T-helper 1 cell treated with Interleukin-12 subunit alpha and Interleukin-12 subunit beta and Interleukin-4 antibody, amounts not matched to agents 30 ng/mL and 1 ng/mL, for 36 hours (primary cell): ENCODE measurements at places on chromosomes 16 and 17. TPM values are rescaled to one million over a fixed set of nuclear protein-coding genes. Genes with fewer than 3 reads are reported as not detected.

The AOC3 gene
- total RNA-seq = 1.7 and 2.2 TPM in 2 replicates

The HOXB1 gene
- not detected in 2 replicates for total RNA-seq

The ABCC6 gene
- total RNA-seq = 0.07 TPM in 1 of 2 replicates, not detected in the other

The ABCA9 gene
- 0.10 and 0.54 TPM in 2 replicates for total RNA-seq

The ADAP2 gene
- 0.59 and 1.2 TPM in 2 replicates for total RNA-seq

The ZFP3 gene
- 4.3 and 4.5 TPM in 2 replicates for total RNA-seq
